ENCODE measurements at places on chromosomes 12 and 14.
A peak's percentile ranks its signal among the peaks of the same experiment; 100 is the strongest.

GRCh38 chr12:40241741-40242140 lies 16.9 kb downstream of the LRRK2 start:
- DNase-seq: no peak

DNA sequence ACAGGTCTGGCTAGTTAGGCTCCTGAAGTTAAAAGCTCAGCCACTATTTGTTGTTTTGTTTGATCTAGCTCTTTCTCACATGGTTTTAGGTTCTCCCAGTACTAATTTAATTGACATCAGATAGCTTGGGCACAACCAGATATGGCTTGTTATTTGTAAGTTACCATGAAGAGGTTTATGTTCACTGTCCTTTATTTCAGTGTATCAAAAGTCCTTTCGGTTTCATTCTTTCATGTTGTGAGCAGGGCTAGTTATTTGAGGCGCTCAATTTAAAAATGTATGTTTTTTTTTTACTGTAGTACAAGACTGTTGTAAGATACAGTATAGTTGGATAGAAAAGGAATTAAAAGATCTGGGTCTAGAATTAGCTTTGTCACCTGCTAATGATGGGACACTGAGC lies 7.0 kb downstream of the GPX2 start:
- no peak for DNase-seq

DNA sequence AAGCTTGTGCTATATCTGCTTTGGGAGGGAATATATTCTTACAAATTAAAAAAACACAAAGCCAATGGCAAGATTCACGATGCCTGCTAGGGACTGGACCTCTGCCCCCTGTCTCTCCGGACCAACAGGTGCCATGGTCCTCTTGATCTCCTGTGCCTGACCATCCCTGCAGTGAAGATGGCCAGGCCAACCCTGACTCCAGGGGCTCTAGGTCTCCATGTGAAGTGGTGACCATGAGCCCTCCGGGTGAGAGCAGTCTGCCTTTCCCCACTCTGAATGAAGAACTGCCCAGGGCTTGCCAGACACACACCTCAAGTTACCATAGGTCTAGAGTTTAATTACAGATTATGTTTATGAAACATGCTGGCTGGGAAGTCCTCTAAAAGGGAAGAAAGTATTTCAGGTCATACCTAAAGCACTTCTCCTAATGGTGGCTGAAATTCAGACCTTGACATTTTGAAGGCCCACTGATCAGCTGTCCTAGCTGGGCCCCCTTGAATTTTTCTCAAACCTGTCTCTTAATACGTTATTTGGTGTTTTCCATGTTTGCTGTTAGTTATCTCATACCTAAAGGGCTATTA lies 1.4 kb downstream of the ARHGDIB start:
- DNase-seq: no peak

DNA sequence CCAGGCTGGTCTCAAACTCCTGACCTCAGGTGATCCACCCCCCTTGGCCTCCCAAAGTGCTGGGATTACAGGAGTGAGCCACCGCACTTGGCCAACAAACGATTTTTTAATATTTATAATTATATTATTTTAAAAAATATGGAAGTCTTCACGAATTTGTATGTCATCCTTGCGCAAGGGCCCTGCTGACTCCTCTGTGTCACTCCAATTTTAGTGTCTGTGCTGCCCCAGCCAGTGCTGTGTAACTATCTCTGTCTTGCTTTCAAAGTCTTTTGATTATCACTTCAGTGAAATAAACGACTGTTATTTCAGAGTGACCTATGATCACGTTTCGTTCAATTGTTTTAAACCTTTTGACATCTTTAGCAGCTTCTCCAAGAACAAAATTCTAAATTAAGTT lies 13.1 kb upstream of the MMP17 start:
- DNase-seq: peak; percentile 65

- no peak for DNase-seq
Observed at GRCh38 chr14:70624972-70625371, 16.7 kb upstream of the TTC9 start.

- no peak for DNase-seq
Observed at GRCh38 chr12:65462484-65462883, 184.0 kb downstream of the MSRB3 start.

DNA sequence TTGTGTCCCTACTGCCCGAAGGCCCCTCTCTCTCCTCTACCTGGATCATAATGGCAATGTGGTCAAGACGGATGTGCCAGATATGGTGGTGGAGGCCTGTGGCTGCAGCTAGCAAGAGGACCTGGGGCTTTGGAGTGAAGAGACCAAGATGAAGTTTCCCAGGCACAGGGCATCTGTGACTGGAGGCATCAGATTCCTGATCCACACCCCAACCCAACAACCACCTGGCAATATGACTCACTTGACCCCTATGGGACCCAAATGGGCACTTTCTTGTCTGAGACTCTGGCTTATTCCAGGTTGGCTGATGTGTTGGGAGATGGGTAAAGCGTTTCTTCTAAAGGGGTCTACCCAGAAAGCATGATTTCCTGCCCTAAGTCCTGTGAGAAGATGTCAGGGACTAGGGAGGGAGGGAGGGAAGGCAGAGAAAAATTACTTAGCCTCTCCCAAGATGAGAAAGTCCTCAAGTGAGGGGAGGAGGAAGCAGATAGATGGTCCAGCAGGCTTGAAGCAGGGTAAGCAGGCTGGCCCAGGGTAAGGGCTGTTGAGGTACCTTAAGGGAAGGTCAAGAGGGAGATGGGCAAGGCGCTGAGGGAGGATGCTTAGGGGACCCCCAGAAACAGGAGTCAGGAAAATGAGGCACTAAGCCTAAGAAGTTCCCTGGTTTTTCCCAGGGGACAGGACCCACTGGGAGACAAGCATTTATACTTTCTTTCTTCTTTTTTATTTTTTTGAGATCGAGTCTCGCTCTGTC lies 1.8 kb downstream of the INHBE start:
- DNase-seq: no peak

DNA sequence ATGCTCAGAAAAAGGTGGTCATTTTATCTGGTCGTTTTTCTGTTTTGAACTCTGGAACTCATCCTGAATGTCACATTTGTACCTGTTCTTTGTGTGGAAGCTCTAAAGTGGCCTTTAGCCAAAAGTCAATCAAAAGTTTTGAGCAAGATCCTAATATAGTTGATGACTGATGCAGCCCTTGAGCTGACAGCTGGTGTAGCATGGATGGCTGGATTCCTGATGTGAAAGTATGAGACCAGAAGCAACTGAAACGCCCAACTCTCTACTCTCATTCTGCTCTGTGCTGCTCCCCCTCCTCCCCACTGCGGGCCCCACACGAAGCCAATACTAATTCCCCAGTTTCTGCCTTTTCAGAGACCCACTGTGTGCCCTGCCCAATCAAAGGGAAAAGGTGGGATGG lies 10.3 kb upstream of the MYH7 start:
- DNase-seq: no peak

DNA sequence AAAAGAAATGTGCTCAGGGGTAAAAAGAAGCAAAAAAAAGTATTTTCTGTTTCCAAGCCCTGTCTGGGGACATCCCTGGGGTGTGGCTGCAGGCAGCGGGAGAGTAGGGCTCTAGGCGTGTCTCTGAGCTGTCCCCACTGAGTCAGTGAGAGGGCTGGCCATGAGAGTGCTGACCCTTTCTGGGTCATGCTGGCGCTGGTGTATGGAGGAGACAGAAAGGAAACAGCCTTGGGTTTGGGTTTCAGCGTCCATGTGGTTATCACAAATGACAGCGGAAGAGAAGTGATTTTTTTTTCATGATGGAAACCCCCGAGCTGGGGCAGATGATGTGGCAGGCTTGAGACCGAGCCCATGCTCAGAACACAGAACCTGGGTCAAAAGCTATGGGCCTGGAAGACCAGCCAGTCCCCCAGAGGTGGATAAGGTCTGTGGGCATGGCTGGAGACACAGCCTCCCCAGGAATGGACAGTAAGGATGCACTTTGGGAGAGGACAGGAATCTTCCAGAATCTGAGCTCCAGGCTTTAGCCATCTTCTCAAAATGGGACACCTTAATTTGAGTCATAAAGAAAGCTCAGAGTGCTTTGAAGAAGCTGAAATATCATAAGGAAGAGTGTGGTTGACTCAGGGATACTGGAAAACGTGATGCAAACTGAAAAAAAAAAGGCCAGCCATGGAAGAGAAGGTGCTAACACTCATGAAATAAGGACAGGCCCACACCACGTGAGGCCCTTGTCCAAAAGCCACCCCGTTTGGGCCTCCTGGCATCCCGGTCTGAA lies 36.2 kb downstream of the SYNE3 start:
- DNase-seq: no peak

- no peak for DNase-seq
Observed at GRCh38 chr14:92731622-92732115, 16.8 kb downstream of the LGMN start.

DNA sequence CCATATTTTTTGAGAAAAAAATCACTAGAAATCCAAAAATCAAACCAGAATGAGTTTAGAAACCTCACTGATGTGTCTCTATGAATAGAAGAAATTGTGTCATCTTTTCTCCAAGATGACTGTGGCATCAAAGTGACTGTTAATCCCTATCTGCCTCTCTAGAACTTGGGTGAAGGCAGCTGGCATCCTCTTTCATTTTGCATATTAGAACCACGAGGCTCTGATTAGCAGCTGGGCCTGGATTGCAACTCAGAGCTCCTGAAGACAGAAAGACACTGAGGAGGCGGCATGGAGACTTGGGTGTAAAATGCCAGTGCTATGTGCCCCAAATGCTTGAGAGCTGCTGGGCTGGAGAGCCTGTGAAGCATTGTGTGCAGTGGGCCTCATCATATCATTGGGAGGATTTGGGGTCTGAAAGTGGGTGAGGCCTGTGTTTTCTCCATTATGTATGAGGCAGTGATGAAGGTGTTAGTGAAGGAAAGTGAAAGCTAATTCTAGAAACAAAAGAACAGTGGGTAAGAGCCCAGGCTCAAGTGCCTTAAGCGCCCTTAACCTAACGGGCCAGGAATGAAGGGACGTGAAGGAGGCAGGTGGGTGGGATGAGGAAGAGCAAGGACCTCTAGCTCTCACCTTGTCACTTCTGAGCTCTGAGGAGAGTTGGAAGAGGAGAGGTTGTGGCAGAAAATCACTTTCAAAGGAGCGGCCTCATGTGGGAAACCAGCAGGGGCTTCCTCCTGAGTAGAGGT lies 26.2 kb downstream of the NKX2-8 start:
- DNase-seq: no peak

DNA sequence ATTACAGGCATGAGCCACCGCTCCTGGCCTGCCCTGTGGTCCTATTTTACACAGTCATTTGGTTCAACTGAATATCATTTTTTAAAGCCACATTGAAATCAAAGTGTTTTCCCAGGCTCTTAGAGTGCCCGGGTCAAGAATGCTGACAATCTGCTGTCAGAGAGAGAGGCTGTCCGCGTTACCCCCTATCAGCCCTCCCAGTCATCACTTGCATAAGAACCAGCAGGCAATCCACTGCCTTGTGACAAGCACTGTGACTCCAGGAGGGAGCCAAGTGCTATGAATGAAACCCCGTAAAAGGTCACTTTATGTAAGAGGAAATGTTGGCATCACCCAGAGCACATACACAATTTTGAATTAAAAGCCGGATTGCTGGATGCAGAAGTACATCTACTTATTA lies 13.5 kb downstream of the PHLDA1 start:
- DNase-seq: peak; percentile 82

DNA sequence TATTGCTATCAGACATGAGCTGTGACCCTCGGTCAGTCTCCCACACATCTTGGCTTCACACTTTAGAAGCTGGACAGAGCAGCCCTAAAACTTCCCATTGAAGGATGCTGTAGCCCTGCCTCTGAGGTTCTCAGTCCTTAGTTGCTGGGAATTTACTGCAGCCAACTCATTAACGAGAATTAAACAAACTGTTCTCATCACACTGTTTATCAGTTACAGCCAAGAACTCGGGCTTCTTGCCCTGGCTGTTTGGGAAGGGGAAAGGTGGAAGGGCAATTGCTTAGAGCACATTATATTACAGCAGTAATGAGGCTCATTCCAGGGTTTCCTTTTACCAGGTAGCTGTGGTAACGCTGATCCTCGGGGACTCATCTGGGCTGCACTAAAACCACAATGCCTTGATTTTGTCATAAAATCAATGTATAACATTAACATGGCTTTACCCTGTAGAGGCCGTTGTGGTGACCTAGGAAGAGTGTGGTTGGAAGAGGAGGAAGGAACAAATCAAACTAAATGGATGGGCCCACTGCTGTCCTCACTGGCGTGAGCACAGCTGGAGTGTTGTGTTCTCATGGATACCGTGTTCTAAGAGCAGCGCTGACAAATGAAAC lies 87.1 kb downstream of the GPR135 start:
- DNase-seq: peak; percentile 14

- DNase-seq: no peak
Observed at GRCh38 chr12:24387381-24387780, 437.9 kb upstream of the SOX5 start.

DNA sequence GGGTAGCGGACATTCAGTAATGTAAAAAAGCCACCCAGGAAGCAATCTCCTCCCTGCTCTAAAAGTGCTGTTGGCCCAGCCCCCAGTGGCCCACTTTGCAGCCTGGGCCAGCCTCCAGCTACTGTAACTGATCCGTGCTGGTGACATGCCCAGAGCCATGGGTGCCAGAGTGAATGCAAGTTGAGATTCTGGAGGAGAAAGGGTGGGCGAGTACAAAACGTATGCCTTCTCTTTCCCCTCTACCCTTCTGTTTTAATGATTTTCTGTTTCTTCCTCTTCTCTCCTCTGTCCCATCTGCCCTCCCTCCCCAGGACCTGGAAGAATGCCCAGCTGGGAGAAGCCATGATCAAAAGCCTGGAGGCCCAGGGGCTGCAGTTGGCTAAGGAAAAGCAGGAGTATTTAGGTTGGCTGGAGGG lies 16.9 kb downstream of the PLEKHD1 start:
- DNase-seq: no peak

DNA sequence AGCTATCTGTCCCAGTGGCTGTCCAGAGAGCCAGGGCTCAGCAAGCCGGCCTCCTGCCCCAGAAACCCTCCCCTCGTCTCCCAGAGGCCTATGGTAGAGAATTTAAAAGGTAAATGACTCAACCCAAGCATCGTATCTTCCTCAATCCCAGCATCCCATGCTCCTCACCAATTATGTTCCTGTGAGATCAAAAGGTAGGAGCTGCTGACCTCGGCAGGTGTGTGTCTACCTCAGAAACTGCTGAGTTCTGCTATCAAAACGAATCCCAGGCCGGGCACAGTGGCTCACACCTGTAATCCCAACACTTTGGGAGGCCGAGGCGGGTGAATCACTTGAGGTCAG lies 49.3 kb downstream of the FOXN3 start:
- DNase-seq: no peak

DNA sequence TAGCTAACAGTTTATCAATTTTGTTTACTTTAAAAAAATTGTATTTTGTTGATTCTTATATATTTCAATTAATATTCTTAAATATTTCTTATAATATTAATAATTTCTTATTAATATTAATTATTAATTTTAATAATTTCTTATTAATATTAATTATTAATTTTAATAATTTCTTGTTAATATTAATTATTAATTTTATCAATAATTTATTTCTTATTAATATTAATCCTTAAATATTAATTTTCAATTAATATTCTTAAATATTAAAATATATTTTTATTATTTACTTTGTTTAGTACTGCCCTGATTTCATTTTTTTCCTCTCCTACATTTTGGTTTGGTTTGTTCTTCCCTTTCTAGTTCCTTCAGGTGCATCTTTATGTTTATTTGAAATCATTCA lies 1208.1 kb downstream of the LRFN5 start:
- no peak for DNase-seq

GRCh38 chr14:102993523-102993922 lies 63.8 kb downstream of the CDC42BPB start:
- peak; percentile 76 for DNase-seq

GRCh38 chr12:120134307-120134980 lies 17.9 kb upstream of the RAB35 start:
- DNase-seq: peak; percentile 29

Data from NB4 (cell line).